ENCODE measurements at places on chromosomes 3 and 15.

GRCh38 chr3:101478980-101479379 lies 34.0 kb downstream of the SENP7 start:
- DNase-seq = no peak
- H3K4me3 ChIP-seq = peak overlapping the region; percentile 30
- H3K36me3 ChIP-seq = peaks cover 20% of the 10 kb centered on the region
- H3K4me1 ChIP-seq = peaks cover 36% of the 10 kb centered on the region
- H3K27ac ChIP-seq = peak overlapping the region; percentile 5

GRCh38 chr3:65526656-65527055 lies 512.1 kb downstream of the MAGI1 start:
- no peaks in the 10 kb centered on the region for H3K27me3 ChIP-seq
- DNase-seq = no peak
- H3K4me3 ChIP-seq = no peak overlapping the region
- no peaks in the 10 kb centered on the region for H3K36me3 ChIP-seq
- H3K27ac ChIP-seq = no peak overlapping the region

- H3K36me3 ChIP-seq = no peaks in the 10 kb centered on the region
- DNase-seq = no peak
- no peak overlapping the region for H3K4me3 ChIP-seq
- no peaks in the 10 kb centered on the region for H3K4me1 ChIP-seq
Measured at GRCh38 chr3:116476691-116477090, 31.4 kb upstream of the LSAMP start.

DNA sequence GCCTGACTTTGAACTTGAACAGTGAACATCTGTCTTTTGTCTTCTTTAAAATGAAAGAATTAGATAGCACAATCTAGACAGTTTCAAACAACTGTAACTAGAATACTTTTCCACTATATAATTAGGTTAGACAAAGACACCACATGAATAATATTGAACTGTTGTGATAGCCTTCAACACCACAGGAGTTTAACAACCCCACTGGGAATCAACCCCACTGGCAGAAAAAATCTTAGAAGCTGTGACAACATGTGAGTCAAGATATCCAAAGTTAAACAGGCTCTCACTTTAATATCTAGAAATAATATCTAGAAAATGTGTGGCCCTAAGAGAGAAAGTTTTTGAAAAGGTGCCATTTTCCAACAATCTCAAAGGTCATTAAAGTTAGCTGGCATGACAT lies 64.4 kb upstream of the PRICKLE2 start:
- no peak for DNase-seq
- no peaks in the 10 kb centered on the region for H3K36me3 ChIP-seq
- H3K4me3 ChIP-seq = no peak overlapping the region

- peak overlapping the region; percentile 86 for H3K27ac ChIP-seq
- peak; percentile 33 for DNase-seq
- H3K27me3 ChIP-seq = no peaks in the 10 kb centered on the region
- H3K4me1 ChIP-seq = peaks cover 25% of the 10 kb centered on the region
Measured at GRCh38 chr3:39177708-39178332, 14.6 kb downstream of the XIRP1 start.

Data from effector memory CD8-positive, alpha-beta T cell (primary cell).